NCI-H1436 (cell line): ENCODE measurements at places on chromosomes 4 and X.

- no peak for DNase-seq
Measured at GRCh38 chr4:7678318-7678852, 243.7 kb upstream of the PSAPL1 start.

DNA sequence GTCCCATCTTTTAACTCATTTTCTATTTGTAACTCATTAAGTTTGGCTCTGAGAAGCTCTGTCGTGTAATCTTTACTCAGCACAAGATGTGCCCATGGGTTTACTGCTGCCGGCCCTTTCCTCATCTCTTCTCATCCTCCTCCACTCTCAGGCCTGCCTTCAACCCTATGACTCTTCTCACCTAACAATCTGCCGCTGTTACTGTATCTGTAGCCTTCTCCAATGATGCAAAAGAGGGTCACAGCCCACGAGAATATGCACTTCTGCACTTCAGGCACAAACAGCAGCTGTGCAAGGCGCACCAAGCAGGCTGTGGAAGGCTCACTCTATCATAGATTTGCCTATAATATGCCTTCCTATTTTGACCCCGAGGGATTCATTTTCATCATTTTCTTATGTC lies 546.5 kb upstream of the GALNTL6 start:
- DNase-seq: no peak

- DNase-seq: no peak
Measured at GRCh38 chr4:151728006-151728405, 32.8 kb downstream of the GATB start.

DNA sequence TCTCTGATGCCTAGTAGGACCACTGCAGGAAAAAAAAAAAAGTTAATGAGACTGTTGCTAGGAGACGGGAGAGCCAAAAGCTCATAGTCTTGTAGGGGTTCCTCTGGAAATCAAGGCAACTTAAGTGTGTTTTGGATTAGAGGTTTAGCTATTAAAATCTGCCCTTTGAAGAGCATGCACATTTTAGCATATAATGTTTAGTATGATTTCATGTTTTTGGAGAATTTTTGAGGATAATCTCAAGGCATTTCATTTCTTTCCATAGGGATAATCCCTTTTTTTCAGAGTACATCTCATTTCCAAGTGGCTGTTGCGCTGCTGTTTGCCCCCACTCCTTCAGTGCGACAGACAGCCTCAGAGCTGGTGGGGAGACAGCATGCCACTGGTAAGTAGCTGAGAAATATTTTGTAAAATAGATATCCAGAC lies at the start of gene LINC00632:
Gene LINC00632, plus strand, starts transcription at position 339 of the 426 bp plus-strand sequence.
- DNase-seq: no peak

- no peak for DNase-seq
Measured at GRCh38 chr4:149486861-149487260, 328.8 kb downstream of the IQCM start.

DNA sequence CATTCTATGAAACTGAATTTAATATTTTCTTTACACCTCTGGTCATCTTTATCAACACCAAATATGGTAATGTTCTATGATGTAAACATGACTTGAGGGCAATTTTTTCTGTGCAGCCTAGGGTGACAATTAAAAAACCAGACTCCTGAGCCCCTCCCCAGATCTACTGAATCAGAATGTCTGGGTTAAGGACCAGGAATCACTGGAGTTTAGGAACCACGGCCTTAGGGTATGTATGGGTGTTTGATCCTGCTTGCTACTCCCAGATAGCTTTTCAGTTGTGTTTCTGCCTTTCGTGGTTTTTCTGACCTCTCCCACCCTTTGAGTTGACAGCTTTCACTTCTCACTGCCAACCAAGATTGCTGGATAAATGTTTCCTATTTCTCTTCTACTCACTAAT lies 332.2 kb downstream of the DHX15 start:
- DNase-seq: no peak

- DNase-seq: no peak
Measured at GRCh38 chr4:165402375-165402774, 23.6 kb downstream of the CPE start.
